ENCODE measurements at places on chromosomes 16 and 17.

DNA sequence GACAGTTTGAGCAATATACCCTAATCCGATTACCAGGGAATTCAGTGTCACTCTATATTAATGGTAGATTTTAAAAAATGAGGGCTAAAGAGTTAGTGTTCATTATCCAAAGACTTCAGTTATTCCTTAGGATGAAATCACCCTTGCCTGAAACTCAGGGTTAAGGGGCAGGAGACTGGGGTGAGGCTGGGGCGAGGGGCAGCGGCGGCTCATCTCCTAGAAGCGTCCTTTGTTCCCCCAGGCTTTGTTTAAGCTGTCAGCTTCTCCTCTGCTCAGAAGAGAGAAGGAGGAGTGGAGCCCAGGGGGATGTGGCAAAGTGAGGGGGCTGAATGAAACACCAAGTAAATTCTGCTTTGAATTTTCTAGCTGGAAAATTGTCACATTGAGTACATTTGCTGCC lies 117.7 kb upstream of the ELAC2 start:
- DNase-seq: no peak

- no peak for DNase-seq
These were observed 28.1 kb upstream of the KRT17 start for GRCh38 chr17:41652461-41652970.

GRCh38 chr17:46097497-46097896 lies 95.7 kb downstream of the KANSL1 start:
- DNase-seq: no peak

DNA sequence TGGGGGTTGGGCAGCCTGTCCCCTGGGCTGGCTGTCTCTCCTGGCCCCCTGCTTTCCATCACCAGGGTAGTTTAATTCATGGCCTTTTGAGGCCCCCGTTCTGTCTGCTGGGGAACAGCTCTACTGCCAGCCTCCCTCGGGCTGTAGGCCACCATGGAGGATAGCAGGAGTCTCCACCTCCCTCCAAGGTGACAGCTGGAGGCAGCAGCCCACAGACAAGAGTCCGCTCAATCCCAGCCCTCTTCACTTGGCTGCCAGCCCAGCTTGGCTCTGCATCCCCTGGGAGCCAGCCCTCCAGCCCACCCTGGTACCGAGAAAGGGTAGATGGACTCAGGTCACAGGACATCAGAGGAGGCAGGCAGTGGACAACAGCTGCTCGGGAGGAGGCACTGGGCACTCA lies 194.6 kb upstream of the SDK2 start:
- no peak for DNase-seq

DNA sequence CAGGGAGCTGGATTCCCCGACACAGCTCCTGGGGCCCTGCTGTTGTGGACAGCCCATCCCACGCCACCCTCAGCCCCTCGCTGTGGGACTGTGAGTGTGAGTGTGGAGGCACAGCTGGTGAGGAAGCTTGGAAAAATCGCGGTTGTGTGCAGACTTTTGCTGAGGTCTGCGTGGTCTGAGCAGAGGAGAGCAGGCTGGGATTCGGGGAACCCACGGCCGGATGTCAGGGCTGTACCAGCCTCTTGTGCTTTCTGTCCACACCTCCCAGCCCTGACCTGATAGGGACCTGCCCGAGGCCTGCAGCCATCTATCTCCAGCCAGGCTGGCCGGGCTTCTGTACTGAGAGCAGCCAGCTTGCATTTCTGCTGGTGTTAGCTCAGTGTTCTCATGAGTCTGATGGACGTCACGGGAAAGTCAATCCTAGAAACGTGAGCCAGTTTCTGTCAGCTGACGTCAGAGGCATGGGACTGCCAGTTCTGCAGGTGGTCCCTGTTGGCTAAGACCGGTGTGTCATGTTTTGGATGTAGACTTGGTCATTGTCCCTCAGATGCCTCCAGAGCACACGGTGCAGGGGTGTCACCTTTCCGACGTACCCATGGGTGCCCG lies 72.8 kb upstream of the ZNF750 start:
- DNase-seq: no peak

- no peak for DNase-seq
These were observed 14.5 kb downstream of the RAB11FIP4 start for GRCh38 chr17:31405890-31406371.

GRCh38 chr16:62363501-62363900 lies 327.3 kb upstream of the CDH8 start:
- no peak for DNase-seq

DNA sequence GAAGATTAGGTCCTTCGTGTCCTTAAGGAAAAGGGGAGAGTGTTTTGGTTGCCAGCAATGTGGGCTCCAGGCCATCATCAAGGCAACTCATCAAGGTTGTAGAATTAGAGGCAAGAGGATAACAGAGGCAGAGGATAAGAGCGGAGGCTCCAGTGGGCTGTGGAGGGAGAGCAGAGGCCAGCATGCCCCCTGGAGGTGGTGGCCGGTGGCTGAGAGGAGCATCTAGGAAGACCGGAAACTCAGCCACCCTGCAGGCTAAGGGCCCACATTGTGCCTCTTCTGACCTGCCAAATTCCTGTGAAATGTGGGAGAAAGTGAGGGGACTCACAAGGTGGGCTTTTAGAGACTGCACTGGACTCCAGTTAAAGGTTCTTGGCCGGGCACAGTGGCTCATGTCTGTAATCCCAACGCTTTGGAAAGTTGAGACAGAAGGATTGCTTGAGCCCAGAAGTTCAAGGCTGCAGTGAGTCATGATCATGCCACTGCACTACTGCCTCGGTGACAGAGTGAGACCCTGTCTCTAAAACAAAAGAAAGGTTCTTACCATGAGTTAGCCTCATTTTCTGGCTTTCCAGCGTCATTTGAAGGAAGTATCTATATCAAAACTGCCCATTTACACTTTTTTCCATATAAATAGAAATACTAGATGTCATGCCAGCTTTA lies 62.7 kb upstream of the ADORA2B start:
- DNase-seq: no peak

DNA sequence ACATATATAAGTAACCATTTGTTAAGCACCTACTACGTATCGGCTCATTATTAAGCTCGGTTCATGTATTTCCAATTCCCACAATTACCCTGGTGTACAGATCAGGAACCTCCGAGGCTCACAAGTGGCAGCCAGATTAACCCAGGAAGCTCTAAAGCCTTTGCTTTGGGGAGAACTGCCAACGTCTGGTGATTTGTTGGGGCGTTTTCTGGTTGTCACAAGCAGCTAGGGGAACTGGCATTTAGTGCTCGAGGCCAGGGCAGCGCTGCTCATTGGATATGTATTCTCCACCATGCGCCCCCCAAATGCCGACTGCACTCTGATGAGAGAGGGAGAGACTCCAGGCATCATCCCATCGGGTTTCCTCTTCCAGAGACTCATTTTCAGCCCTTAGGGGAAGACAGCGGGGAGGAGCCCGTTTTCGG lies 541 bp downstream of the ZNF18 start:
- peak; percentile 21 for DNase-seq

DNA sequence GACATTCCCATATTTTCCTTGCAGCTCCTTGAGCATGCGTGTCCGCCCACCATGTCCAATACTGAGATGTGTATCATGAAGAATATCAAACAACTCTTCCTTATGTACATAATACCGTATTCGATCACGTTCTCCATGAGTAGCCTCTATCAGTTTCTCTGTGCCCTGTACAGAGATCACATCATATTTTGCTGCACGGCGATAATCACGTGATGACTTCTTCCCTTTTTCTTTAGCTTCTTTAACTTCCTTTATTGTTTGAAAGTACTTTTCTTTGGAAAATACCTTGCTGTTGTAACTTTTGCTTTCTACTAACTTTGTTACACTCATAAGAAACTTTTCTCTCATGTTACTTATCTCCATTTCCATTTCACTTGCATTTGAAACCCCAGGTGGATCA lies 6.6 kb downstream of the KRABD2 start:
- no peak for DNase-seq

GRCh38 chr17:78558181-78558850 lies 18.9 kb downstream of the DNAH17 start:
- DNase-seq: no peak

DNA sequence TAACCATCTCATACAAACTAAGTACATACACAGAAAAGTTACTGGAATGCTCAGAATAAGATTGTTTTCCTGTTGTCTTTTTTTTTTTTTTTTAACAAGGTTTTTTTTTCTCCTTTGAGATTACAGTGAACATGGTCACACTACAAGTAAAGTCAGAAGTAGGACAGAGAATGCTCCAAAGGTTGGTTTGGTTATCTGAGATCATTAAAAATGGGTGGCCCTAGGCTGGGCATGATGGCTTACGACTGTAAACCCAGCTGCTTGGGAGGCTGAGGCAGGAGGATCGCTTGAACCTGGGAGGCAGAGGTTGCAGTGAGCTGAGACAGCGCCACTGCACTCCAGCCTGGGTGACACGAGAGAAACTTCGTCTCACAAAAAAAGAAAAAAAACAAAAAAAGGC lies 6.9 kb upstream of the ST6GALNAC1 start:
- no peak for DNase-seq

- no peak for DNase-seq
These were observed 76.3 kb downstream of the KSR1 start for GRCh38 chr17:27532269-27533263.

GRCh38 chr16:11530171-11530940 lies 56.4 kb downstream of the LITAF start:
- no peak for DNase-seq

- DNase-seq: no peak
These were observed 9.7 kb downstream of the ZNF19 start for GRCh38 chr16:71479420-71479819.

GRCh38 chr16:74748616-74749026 lies 26.0 kb downstream of the FA2H start:
- no peak for DNase-seq

GRCh38 chr16:30953511-30954124 lies 3.9 kb upstream of the SETD1A start:
- DNase-seq: no peak

DNA sequence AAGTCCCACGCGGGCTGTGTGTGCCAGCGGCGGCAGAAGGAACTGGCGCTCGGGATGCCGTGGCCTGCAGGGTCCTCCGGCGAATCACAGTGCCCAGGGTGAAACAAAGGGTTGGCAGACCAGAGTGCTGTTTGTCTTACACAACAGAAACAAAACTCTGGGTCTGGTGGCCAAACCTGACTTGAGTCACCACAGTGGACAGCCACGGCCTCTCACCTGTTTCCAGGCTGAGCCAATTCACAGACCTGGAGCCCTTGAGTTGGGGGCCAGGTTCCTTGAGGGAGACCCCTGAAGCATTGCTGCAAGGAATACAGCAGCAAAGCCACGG lies 2.1 kb upstream of the CHMP6 start:
- no peak for DNase-seq

DNA sequence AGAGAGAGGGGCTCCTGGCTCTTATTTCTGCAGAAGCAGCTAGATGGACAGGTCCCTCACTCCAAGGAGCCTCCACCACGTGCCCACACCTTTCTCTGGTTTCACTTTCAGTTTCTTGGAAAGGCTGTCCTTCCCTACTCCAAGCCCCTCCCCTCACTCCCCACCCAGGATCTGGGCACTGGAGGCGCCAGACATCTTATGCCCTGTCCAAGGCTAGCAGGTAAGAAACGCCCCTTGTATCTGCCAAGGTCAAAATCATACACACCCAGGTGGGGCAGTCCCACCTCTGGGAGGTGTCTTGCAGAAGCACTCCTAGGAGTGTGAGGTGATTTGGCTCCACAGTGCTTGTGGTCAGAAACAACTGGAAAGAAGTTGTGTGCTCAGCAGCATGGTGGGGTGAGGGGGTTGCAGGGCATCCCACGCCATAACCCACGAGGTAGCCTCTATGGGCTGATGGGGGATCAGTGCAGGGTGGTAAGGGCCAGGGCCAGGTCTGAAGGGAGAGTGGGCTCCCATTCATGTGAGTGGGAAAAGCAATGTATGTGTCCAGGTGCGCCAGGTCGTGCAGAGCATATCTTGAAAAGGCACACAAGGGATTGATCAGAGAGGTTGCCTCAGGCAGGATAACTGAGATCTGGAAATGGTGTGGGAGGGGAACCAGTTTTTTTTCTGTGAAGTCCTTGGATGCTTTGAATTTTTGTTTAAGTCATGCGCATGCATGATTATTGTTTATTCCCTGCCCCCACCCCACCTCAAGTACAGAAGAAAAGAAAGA lies 31.8 kb upstream of the PRM1 start:
- no peak for DNase-seq

DNA sequence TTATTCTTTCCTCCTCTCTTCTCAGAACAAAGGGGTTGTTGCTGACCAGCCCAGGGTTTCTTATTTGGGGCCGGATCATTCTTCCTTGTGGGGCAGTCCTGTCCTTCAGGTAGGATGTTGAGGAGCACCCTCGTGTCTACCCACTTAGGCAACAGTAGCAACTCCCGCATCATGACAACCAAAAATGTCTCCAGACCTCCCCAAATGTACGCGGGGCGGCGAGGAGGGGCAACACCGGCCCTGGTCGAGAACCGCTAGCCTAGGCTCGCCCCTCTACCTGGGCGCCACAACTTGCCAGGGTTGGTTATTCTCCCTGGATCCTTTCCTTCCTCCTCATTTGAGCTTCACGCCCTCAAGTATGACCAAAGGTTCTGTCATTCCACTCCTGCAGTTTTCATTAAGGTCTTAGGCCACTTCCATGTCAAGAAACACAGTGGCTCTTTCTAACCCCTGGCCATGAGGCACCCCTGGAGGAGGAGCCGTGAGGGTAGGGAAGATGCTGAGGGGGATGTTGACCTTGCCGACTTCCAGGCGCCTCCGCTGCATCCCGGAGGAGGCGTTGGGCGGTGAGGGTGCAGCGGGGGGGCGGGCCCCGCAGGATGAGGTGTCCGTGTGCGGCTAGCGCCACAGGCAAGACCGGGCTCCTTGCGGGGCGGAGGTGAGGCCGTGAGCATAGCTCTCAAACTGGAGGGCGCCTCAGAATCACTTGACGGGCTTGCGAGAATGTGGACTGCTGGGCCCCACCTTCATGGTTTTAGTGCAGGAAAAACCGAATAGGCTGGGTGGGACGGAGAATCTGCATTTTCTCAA lies 712 bp upstream of the SPECC1 start:
- no peak for DNase-seq

DNA sequence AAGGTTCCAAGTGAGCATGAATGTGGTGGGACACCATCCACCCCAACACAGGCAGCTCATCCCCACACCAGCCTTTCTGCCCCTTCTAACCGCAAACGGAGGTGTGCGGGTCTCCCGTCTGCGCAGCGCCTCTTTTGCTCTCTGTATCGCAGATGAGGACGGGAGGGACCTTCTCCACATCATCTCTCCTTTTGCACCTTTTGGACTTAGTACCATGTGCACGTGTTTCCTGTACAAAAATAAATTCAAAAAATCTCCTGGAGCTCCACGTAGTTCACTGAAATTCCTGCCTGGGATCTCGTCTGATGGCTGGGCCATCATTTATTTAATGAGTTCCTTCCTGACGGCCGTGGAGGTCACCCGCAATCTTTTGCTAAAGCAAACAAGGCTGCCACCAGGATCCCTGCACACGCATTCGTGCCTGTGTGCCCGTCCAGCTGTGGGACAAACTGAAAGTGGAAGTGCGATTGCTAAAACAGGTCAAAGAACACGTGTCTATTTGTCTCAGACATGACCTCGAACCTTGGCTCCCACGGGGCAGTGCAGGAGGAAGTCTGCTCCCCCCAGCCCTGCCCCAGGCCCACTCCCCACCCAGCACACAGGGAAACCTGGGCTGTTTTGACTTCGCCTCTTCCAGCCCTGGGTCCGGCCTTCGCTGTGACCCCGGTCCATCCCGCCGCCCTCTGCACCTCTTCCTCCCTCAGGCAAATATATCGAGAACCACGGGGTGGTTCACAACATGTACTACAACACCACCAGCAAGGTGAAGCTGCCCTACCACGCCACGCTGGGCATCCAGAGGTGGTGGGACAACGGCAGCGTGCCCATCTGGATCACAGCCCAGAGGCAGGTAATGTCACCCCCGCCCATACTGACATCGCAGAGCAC lies 2.3 kb downstream of the ENPP7 start:
- no peak for DNase-seq

Measured in stimulated activated CD8-positive, alpha-beta memory T cell treated with anti-CD3 and anti-CD28 coated beads, Interleukin-15, amount 100 ng/mL, for 24 hours (primary cell).